ENCODE measurements at places on chromosomes 5 and 9. TPM values are rescaled to one million over a fixed set of nuclear protein-coding genes. Genes with fewer than 3 reads are reported as not detected.

DNA sequence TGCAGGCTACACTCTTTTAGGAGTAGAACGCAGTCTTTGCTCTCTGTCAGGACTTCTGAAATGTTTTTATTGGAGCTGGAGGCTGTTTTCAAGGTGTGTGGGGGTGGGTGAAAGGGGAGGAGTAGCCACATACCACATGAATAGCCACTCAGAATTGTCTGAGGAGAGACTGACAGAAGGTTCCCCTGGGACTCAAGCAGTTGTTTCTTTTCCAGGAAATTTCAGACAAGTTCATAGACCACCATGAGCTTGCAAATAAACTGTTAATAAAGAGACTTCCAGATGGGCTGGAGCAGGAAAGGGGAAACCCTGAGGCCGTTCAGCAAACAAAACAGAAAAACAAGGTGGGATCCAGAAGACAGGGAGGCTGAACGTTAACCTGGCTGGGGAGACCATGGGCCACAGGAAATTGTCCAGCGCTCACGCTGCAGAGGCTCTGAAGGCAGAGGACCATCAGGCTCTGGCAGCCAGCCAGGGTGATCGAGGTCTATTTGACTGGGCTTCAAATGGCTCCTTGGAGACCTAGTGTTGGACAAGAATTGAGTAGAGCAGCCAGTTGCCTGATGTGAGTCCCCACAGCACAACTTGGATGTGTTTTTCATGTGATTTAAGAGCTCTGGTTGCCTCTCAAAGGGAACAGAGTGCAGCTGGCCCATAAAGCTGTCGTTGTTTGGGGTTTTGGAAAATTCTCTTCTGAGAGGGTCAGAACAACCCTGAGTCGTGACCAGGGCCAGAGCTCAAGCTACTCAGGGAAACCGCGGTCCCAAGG, 159.2 kb upstream of the RAI14 start:
- no peak for DNase-seq

GRCh38 chr5:53407373-53407772, 73.1 kb upstream of the FST start:
- no peak for DNase-seq

DNA sequence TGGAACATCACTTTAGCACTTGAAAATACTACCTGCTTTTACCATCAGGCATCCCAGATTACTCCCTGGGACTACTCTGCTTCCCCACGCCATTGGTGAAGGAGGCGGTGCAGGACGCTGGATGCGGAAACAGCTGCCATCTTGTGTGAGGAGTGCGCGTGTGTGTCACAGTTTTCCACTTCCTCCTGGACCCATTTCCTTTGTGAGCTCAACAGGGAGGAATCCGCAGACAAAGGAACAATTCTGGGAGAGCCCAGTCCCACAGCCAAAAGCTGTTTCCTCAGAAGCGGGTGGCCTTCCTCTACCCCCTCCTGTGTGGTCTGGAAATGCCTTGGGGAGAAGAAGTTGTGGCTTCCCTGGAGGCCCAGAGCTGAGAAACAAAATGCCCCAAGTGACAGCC, 16.8 kb downstream of the AFAP1L1 start:
- DNase-seq, result no peak

DNA sequence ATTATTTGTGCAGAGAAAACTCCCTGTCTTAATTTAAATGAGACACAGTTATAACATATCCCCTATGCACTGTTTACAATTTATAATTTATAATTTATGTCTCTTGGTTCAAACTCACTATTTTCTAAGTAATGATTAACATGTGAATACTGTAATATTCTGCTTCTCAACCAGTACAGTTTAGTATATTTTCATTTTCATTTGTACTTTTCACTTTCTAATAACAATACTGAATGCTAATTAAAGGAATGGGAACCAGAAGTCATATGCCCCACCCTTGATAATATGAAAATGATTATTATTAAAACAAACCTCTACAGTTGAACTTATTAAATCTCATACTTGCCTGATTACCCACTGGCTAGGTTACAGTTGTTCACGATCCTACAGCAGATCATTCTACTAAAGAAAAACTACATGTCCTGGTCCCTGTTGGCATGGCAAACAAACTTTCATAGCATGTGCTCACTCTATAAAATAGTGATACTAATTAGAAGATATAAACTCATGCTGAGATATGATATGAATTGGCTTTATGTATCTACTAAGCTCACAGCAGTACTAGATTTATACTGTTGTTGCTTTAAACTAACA, 66.4 kb downstream of the POU5F2 start:
- no peak for DNase-seq

- no peak for DNase-seq
These were observed 109.8 kb upstream of the ST8SIA4 start for GRCh38 chr5:101012880-101013279.

DNA sequence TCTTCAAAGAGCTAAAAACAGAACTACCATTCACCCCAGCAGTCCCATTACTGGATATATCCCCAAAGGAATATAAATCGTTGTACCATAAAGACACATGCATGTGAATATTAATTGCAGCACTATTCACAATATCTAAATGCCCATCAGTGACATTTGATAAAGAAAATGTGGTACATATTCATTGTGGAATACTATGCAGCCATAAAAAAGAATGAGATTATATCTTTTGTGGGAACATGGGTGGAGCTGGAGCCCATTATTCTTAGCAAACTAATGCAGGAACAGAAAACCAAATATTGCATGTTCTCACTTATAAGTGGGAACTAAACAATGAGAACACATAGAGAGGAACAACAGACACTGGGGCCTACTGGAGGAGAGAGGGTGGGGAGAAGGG, 38.7 kb downstream of the FCHO2 start:
- DNase-seq, result no peak

DNA sequence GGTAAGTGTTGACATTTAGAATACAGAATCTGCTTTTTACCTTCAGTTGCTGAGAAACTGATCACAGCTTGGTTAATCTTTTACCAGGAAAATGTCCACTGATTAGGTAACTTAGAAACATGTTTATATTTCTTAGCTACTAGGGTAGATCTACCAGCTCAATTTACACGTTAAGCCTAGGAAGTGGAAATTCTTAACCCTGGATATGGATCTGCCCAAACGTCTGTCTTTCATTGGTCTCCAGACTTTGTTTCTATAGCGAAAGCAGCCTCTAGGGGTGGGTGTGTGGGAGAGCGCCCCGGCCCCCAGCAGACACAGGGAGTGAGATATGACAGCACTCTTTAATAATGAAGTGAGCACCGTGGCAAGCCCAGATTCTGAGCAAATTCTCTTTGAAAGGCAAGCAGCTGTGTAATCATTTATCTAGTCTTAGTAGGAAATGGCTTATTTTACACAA, 141.6 kb upstream of the ZNF608 start:
- no peak for DNase-seq

The HSPA4 gene
- total RNA-seq, result 58.1 TPM

The PKD2L2 gene
- not detected for total RNA-seq

The C9orf153 gene
- total RNA-seq, result 0.87 TPM

The SIT1 gene
- 70.2 TPM for total RNA-seq

The ARHGEF28 gene
- not detected for total RNA-seq

The UGT3A2 gene
- not detected for total RNA-seq

The TSSK1B gene
- total RNA-seq, result not detected

All from CD4-positive, alpha-beta memory T cell (primary cell).